ENCODE measurements at places on chromosomes 12 and 14. TPM values are rescaled to one million over a fixed set of nuclear protein-coding genes. Genes with fewer than 3 reads are reported as not detected.

CCND2 gene
- polyA plus RNA-seq = 58.6 TPM

TAS2R7 gene
- polyA plus RNA-seq = not detected

BATF gene
- polyA plus RNA-seq = 0.46 TPM

IL26 gene
- polyA plus RNA-seq = not detected

THTPA gene
- polyA plus RNA-seq = 20.5 TPM

KRT3 gene
- not detected for polyA plus RNA-seq

CLSTN3 gene
- 99.1 TPM for polyA plus RNA-seq

TSHR gene
- 0.10 TPM for polyA plus RNA-seq

KRT83 gene
- not detected for polyA plus RNA-seq

GPRC5D gene
- 1.3 TPM for polyA plus RNA-seq

PGF gene
- 11.4 TPM for polyA plus RNA-seq

VTI1B gene
- 101 TPM for polyA plus RNA-seq

NYNRIN gene
- 58.4 TPM for polyA plus RNA-seq

TRIM9 gene
- polyA plus RNA-seq = 2.5 TPM

WNT1 gene
- polyA plus RNA-seq = not detected

TAS2R46 gene
- not detected for polyA plus RNA-seq

ART4 gene
- polyA plus RNA-seq = 0.16 TPM

IL25 gene
- polyA plus RNA-seq = not detected

DNAJC22 gene
- polyA plus RNA-seq = 25.4 TPM

IPO8 gene
- polyA plus RNA-seq = 52.4 TPM

STAB2 gene
- 1.9 TPM for polyA plus RNA-seq

C14orf93 gene
- 19.9 TPM for polyA plus RNA-seq

TBX5 gene
- polyA plus RNA-seq = not detected

KRT72 gene
- not detected for polyA plus RNA-seq

ACVRL1 gene
- polyA plus RNA-seq = 37.1 TPM

NCAPD2 gene
- polyA plus RNA-seq = 70.6 TPM

REP15 gene
- 3.3 TPM for polyA plus RNA-seq

ARHGEF40 gene
- polyA plus RNA-seq = 78.4 TPM

LAG3 gene
- 1.1 TPM for polyA plus RNA-seq

JAG2 gene
- polyA plus RNA-seq = 11.4 TPM

STAC3 gene
- 4.3 TPM for polyA plus RNA-seq

PTHLH gene
- 1.4 TPM for polyA plus RNA-seq

SYCP3 gene
- polyA plus RNA-seq = 0.85 TPM

LTB4R gene
- 7.2 TPM for polyA plus RNA-seq

KCTD10 gene
- 50.7 TPM for polyA plus RNA-seq

SERPINA12 gene
- polyA plus RNA-seq = 0.33 TPM

HRK gene
- 0.22 TPM for polyA plus RNA-seq
